Suprapubic skin (tissue), 4 donors: ENCODE measurements at places on chromosomes 12 and 14. TPM values are rescaled to one million over a fixed set of nuclear protein-coding genes. Genes with fewer than 3 reads are reported as not detected.

DNA sequence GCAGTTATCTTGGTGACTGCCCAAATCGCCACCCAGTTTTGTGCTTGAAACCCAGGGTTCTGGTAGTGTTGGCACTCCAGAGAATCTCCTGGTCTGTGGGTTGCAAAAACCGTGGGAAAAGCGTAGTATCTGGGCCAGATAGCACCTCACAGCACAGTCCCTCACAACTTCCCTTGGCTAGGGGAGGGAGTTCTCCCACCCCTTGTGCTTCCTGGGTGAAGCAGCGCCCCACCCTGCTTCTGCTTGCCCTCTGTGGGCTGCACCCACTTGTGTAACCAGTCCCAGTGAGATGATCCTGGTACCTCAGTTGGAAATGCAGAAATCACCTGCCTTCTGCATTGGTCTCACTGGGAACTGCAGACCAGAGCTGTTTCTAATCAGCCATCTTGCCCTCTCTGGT, 16.4 kb downstream of the CLEC2D start:
- DNase-seq: no peak

The GPRC5D gene
- total RNA-seq: 97.6 TPM

DNA sequence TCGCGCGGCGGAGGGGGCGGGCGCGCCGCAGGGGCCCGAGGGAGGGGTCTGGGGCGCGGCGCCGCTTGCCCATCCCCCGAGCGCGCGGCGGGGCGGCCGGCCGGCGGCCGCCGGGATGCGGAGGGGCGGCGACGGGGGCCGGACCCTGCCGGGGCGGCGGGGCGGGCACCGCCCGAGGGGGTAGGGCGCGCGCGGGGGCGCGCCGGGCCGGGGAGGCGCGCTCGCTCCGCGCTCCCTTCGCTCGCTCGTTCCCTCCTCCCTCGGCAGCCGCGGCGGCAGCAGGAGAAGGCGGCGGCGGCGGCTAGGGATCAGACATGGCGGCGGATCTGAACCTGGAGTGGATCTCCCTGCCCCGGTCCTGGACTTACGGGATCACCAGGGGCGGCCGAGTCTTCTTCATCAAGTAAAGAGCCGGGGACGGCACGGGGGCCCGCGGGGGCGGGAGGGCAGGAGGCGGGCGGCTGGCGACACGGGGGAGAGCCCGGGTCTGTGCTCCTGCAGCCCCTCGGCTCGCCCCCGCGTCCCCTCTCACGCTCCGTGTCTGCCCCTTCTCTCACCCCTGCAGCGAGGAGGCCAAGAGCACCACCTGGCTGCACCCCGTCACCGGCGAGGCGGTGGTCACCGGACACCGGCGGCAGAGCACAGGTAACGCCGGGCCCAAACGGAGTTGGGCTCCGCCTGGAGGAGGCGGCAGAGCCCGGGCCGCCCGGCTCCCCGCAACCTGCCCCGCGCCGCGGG, at the start of gene PLEKHA5:
Gene PLEKHA5 (plus strand): TSS at position 248 of the 738 bp plus-strand sequence. CDS start 67 bp downstream, at position 315.
- peak; percentile 86 for DNase-seq

DNA sequence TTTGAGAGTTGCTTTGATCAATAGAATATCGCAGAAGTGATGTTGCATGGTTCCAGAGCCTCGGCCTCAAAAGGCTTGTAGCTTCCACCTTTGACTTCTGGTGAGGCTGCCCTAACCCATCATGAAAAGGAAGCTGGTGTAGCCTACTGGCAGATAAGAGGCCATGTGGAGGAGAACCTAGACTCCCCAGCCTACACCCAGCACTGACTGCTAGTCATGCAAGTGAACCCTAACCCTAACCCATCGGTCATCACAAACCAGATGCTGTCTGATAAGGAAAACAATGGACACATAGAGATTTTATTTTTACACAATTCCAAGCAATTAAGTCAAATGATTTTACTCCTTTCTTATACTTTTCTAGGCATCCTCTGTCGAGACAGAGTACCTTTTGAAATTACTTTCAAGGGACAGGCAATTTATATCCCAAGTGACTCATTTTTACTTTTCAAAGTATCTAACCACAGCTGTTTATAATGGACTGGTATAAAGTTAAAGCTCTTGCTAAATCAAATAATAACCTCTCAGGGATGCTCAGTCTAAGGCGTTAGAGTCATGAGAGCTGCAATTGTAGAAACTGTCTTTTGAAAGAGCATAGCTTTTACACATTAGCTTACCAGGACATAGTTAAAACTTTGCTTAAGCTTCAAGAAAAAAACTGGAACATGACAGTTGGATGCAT, 17.6 kb downstream of the PTPRB start:
- DNase-seq: no peak

DNA sequence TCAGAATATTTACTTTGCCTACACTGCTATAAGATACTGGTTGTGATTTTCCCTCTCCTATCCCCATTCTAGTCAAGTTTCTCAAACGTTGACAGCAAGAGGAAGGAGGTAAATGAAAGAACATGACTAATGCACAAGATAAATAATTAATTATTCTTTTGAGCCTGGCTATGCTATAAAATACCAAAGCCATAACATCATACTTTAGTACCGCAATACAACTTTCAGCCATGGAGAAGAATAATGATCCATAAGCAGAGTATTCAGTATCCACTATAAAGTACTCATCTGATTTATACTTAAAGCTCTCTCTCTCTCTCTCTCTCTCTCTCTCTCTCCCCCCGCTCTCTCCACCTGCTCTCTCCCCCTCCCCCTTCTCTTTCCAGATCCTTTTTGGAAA, 41.3 kb downstream of the TDG start:
- DNase-seq: no peak

DNA sequence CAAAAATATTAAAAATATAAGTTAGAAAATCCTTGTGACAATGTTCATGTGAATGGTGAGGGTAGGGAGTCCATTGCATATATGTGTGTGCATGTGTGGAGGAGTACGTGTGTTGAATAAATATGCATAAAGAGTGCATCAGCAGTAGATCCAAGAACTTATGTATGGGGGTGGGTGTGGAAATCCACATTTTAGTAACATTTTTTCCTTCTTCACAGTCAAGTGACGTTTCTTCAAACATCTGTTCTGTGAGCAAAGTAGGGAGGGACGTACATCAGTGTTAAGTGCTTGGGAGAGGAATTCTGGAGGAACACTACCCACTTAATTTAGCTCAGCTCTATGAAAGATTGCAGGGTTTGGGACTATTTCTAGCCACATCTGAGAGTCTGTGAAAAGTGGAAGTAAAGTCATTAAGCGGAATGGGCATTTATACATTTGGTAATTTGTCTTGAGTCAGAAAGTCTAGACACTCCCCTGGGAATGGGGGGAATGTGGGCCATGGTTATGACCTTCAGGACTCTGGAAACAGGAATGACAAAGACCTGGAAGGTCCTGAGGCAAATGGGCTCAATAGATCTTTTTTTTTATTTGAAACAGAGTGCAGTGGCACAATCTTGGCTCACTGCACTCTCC, 156.4 kb upstream of the PLXNC1 start:
- DNase-seq: no peak

The KRT83 gene
- total RNA-seq: not detected

- no peak for DNase-seq
These were observed 277.0 kb downstream of the CEP128 start for GRCh38 chr14:80664576-80664975.

The TDRD9 gene
- 1.7 TPM for total RNA-seq

DNA sequence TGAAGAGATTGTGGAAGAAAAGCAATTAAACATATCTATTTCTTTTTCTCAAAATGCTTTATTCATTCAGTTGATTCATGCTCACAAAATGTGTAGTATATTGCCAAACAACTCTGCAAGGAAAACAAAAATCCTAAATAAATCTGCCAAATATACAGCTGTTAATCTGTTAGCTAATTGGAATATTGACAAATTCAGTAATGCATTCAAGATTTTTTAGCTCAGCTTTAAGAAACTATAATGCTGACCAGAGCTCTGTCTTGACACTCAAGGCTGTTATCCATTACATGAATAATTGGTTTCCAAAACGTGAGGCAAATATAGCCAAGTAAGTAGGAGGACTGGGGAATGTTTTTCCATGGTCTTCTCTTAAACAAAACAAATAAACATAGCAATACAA, 146.8 kb downstream of the TMTC2 start:
- DNase-seq: no peak

- peak; percentile 68 for DNase-seq
These were observed 15.2 kb downstream of the PLD4 start for GRCh38 chr14:104939666-104940410.

- no peak for DNase-seq
These were observed 505.4 kb downstream of the CCER1 start for GRCh38 chr12:90449611-90450010.

The REM2 gene
- total RNA-seq: 1.5 TPM

DNA sequence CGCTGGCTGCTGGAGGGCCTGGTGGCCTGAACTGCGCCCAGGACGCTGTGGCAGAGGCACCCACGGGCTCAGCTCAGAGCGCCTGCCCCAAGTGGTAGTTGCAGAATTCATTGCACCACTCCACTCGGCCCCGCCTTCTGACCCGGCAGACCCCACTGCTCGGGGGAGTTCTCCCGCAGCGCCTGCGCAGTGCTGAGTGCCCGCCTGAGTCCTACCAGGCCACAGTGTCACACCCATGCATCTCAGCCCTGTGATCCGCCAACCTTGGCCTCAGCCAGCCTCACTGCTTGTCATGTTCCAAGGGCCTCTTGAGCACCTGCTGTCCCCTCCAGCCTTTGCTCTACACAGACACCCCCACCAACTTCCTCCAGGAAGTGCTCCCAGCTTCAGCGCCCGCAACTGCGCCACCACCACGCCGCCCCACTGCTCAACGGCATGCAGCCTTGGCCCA, 12.2 kb downstream of the DEGS2 start:
- no peak for DNase-seq

The PLEKHH1 gene
- total RNA-seq: 30.6 TPM

The MAPK1IP1L gene
- total RNA-seq: 40.3 TPM

The PRORP gene
- total RNA-seq: 42.8 TPM

The CRIP2 gene
- total RNA-seq: 125 TPM

- no peak for DNase-seq
These were observed 362.6 kb downstream of the AEBP2 start for GRCh38 chr12:19801941-19802340.

- no peak for DNase-seq
These were observed 685 bp downstream of the VAMP1 start for GRCh38 chr12:6469609-6470374.

GRCh38 chr14:79551523-79551922, 659.8 kb downstream of the DIO2 start:
- no peak for DNase-seq

The KRT82 gene
- total RNA-seq: 1.3 TPM

DNA sequence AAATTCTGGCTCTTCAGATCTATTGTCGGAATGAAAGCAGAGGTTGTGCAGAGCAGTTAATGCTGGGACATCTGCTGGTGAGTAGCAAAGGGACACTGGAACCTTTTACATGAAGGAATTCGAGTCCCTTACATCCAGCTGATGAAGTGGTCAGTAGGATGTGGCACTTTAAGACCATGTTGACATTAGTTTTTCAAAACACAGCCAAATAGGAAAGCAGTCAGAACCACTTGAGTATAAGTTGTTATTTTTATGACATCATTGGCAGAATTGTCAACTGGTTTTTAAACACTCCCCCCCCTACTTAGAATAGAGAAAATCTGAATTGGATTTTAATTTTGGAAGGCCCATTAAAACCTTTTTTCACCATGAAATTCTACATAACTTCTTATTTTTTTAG, 46.8 kb upstream of the AMN start:
- DNase-seq: no peak

GRCh38 chr14:69863083-69863482, 16.1 kb upstream of the SMOC1 start:
- DNase-seq: no peak

DNA sequence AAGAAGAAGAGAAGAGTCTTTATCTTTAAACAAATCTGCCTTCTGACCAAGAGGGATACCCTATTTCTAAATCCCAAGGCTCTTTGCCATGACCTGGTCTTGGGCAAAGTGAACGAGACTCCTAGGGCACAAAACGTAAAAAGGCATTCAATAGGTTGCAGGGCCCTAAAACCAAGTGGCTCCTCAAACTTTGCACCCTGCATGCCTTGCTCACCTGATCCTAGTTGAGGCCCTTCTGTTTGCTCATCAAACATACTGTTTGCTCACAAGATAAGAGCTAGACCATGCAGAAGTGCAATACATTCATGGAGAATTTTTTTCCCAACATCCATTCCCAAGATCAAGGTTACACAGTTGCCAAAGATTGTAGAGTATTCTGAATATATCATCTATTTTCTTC, 7.9 kb upstream of the PRH1 start:
- DNase-seq: no peak

- no peak for DNase-seq
These were observed 29.4 kb upstream of the SLC38A1 start for GRCh38 chr12:46298261-46298660.
